Adrenal gland (tissue), 19 donors: ENCODE measurements at places on chromosomes 5 and 9.

GRCh38 chr9:4382722-4383317 lies 83.0 kb upstream of the GLIS3 start:
- DNase-seq, result peak; percentile 7

- DNase-seq, result no peak
Observed at GRCh38 chr5:71939452-71940230, 167.6 kb upstream of the MAP1B start.

- no peak for DNase-seq
Observed at GRCh38 chr5:50712479-50712878, 46.0 kb downstream of the PARP8 start.

DNA sequence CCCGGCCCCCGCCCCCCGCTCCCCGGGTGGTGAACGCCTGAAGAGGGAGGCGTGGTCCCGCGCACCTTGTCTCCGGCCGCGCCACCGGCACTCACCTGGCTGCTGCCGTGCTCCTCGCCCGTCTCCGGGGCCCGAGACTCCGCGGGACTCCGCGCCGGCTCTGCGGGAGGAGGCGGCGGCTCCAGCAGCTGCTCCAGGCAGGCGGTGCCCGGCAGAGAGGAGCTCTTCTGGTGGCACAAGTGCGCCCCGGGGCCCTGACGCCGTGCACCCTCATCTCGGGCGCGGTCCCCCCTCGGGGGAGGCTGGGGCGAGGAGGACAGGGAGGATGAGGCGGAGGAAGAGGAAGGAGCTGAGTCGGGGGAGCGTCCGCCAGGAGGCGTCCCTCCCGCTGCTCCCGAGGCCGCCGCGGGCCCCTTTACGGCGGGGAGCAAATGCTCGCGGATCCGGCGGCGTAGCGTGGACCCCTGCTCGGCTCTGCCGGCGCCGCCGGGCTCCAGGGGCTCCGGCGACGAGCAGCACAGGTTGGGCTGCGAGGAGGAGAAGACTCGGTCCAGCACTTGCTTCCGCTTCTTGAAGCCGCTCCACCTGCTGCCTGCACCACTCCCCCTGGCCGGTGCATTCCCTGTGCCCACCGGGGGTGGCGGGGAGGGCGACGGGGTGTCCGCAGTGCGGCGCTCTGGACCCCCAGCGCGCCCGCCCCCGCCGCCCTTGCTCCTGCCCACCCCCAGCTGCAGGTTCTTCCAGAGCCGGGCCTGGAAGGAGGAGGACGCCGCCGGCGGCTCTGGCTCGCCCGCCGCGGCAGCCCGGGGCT lies 928 bp downstream of the MCTP1 start:
- DNase-seq, result no peak

- peak; percentile 90 for DNase-seq
Observed at GRCh38 chr9:4604678-4605095, 57.4 kb upstream of the PLPP6 start.

- no peak for DNase-seq
Observed at GRCh38 chr9:38200431-38200830, 131.4 kb upstream of the SHB start.

- no peak for DNase-seq
Observed at GRCh38 chr9:114416906-114417305, 29.1 kb upstream of the AKNA start.

DNA sequence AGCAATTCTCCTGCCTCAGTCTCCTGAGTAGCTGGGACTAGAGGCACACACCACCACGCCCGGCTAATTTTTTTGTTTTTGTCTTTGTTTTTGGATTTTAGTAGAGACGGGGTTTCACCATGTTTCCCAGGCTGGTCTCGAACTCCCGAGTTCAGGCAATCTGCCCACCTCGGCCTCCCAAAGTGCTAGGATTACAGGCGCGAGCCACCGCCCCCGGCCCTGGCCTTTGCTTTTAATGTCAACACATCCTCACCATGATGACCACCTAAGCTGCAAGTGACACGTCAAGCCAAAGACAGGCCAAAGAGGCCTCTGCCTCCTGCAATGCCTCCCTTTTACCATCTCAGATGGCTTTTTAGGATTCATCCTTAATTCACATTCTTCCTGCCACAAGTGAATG lies 121.5 kb upstream of the NR5A1 start:
- no peak for DNase-seq
